GM04504 (cell line): ENCODE measurements at places on chromosomes 3 and 15.

GRCh38 chr3:134922101-134922500, 127.0 kb downstream of the EPHB1 start:
- DNase-seq, result no peak

- DNase-seq, result peak; percentile 35
Measured at GRCh38 chr3:25604107-25604805, 60.5 kb downstream of the TOP2B start.

- peak; percentile 17 for DNase-seq
Measured at GRCh38 chr3:136862617-136863322, 762 bp downstream of the NCK1 start.

GRCh38 chr15:72982714-72983113, 69.5 kb upstream of the NEO1 start:
- no peak for DNase-seq

DNA sequence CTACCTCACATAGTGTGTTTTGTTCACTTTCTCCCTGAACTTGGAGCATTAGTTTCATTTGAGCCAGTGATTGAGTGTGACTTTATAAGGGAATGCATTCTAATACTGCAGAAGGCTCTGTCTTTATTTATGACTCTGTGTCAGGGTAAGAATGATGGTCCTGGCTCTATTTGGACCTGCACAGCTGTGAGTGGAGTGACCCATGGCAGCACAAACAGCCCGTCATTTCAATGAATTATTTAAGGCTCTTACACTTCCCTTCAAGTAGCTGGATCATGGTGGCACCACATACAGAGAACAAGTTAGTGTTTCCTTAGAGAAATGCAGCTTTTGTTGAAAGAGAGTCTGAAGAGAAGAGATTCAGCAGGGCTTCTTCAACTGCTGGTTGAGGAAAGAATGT, 16.4 kb downstream of the TMEM108 start:
- DNase-seq, result no peak

GRCh38 chr3:161100994-161101393, 4.2 kb downstream of the B3GALNT1 start:
- DNase-seq, result no peak

DNA sequence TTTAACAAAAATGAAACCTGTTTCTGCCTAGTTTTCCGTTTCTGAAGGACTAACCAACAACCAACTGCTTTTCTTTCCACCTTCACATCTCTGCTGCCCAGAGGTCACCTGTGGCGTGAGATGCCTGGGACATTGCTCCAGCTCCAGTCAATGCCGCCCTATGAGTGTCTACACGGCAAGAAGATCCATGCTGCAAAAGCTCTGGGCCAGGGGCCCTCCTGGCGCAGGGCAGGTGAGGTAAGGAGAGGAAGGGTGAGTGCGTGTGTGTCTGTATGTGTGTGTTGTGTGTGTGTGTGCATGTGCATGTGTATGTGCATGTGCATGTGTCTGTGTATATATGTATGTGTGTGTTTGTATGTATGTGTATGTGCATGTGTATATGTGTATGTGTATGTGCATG, 131.4 kb downstream of the NSMCE3 start:
- no peak for DNase-seq

- peak; percentile 28 for DNase-seq
Measured at GRCh38 chr3:147038481-147038880, 367.9 kb downstream of the ZIC4 start.

DNA sequence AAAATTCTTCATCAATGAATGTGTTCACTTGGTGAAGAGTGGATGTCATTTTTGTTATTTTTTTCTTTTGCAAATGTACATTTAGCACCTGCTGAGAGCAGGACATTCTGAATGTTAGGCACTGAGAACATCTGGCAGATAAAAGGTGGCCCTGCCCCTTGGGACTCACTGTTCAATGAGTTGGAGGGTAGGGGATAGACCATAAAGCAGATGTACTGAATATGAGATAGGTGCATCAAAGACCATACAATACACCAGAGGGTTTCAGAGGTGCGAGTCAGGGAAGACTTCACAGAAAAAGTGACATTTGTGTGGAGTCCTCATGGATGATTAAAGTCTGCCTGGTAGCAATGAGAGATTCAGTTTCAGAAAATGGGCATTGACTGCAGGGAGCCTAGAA, 34.2 kb downstream of the EEFSEC start:
- no peak for DNase-seq

GRCh38 chr15:73906346-73907034, 19.8 kb upstream of the LOXL1 start:
- DNase-seq, result peak; percentile 18

DNA sequence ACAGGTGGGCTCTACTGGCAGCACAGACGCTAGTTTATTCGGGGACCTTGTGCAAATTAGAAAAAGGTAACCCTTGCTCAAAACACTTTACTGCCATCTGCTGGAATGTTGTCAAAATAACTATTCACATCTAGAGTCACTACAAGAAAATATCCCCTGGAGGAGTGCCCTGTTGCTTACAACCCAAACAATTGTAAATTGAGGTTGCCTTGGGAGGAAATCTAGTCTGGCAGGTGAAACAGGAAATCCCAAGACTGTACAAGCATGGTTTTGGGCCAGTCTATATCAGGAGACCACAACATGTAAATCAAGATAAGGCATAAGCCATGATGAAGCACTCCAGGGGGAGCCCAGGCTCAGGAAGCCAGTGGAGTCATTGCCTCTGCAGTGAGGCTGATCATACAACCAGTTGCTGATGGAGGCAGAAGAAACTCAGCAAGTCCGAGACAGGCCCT, 136.8 kb upstream of the ACP3 start:
- peak; percentile 37 for DNase-seq

DNA sequence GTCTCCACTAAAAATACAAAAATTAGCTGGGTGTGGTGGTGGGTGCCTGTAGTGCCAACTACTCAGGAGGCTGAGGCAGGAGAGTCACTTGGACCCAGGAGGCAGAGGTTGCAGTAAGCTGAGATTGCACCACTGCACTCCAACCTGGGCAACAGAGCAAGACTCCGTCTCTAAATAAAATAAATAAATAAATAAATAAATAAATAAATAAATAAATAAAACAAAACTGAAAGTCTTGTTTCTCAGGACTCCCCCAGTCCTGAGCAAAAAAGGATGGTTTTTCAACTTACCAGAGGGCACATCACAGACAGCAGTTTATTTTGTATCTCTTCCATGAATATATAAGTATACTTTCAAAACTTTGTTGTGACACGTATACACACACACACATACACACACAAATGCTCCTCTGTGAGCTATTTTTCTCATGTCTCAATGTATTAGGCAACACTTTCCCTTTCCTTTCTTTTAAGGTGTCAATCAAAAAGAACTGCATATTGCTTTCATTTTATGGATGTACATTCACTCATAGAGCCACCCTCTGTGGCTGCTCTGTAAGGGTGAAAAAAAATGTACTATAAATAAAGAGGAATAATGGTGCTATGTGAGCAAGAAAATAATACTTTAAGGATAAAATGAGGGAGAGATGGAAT, 54.8 kb upstream of the MITF start:
- no peak for DNase-seq

DNA sequence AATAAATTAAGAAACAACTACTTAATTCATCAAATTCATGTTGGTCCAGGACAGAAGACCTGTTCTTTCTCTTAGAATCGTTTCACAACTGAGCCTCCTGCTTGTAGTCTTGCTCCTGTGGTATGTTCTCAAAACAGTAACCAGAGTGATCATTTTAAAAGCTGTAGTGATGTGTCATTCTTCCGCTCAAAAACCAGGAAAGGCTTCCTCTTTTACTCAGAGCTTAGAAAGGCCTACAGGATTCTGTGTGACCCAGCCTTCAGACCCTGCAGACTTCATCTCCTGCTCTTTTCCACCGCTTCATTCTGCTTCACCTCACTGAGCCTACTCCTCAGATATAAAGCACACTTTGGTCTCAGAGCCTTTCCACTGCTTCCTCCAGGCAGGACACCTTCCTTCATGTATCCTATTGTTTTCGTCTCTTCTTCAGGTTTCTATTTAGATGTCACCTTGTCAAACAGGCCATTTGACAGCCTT, 22.7 kb downstream of the ST6GAL1 start:
- DNase-seq, result no peak
